ENCODE measurements at places on chromosomes 12 and 14. TPM values are rescaled to one million over a fixed set of nuclear protein-coding genes. Genes with fewer than 3 reads are reported as not detected.

AQP2 gene
- total RNA-seq = not detected

TEX22 gene
- 0.94 TPM for total RNA-seq

PCK2 gene
- 570 TPM for total RNA-seq

OTUB2 gene
- 4.9 TPM for total RNA-seq

RNU7-1 gene
- total RNA-seq = not detected

- DNase-seq = no peak
Observed at GRCh38 chr12:95114766-95115405, 41.5 kb upstream of the NR2C1 start.

- DNase-seq = no peak
Observed at GRCh38 chr12:89544022-89544421, 18.2 kb upstream of the POC1B start.

DNA sequence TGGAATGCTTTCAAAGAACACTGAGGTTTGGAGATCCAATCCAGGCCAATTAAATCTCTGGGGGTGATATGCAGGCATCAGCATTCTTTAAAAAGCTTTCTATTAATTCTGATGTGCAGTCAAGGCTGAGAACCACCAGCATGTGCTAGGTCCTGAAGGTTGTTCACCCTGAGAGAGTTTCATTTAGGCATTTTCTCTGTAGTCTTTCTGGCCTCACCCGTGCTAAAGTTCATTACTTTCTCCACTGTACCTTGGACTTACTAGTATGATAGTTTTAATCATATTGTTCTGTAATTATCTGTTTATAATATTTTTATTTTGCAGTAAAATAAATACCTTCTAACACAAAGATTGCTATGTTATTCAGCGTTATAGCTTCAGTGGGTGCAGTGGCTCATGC, 32.9 kb downstream of the SOS2 start:
- no peak for DNase-seq

- no peak for DNase-seq
Observed at GRCh38 chr14:60095781-60096450, 4.2 kb downstream of the PCNX4 start.

DNA sequence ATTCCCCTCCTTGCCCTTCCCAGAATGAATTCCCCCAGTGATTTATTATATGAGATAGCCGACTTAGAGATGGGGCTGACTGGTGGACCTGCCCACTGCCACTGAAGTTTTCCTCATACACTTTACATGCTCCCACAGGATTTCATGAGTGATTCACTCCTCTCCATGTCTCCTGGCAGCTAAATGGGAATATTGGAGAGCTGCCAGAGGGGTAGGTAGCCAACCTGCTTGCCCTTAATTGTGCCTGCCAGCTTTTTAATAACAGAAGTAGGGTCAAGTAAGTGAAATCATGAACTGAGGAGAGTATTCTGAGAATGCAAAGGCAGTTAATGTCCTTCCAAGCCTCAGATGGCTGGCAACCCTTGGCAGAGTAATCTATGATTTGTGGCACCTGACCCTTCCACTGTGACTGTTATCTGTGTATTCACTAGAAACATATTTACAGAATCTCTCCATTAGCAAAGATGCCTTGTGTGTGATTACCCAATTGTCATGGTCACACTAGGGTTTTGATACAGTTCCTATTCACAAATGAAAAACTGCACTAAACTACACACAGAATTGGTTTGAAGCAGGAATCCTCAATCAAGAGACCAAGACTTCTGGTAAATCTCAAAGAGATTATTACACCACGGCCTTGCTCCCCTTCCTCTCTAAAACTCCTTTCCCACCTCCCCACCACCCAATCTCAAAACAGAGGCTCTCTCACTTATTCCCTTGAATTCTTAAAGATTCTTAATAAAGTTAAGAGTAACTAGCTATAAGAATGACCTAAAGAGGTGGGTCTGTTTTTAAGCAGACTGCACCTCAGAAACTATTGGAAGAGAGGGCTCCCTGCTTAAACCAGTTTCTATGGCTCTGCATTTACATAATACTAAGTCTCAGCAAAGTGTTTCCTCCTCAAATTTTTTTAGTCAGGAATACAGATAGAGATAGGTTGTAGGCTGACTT, 17.2 kb downstream of the NKX2-1 start:
- no peak for DNase-seq

DNA sequence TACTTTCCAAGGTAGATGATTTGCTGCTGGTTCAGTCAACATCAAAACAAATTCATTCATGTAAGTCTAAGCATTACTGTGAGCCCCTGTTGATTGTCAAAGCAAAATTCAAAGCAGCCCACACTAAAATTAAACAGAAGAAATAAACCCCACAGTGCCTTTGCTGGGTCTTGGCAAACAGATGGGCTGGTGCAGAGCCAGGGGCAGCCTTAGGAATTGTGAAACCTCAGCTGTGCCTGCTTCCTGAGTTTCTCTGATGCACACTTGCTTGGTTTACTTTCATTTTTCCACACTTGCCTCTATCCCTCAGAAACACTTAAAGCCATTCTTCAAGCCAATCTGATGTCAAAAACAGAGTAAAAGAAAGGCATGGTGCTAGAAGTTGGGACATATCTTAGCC, 6.6 kb upstream of the PLEKHG7 start:
- no peak for DNase-seq

DNA sequence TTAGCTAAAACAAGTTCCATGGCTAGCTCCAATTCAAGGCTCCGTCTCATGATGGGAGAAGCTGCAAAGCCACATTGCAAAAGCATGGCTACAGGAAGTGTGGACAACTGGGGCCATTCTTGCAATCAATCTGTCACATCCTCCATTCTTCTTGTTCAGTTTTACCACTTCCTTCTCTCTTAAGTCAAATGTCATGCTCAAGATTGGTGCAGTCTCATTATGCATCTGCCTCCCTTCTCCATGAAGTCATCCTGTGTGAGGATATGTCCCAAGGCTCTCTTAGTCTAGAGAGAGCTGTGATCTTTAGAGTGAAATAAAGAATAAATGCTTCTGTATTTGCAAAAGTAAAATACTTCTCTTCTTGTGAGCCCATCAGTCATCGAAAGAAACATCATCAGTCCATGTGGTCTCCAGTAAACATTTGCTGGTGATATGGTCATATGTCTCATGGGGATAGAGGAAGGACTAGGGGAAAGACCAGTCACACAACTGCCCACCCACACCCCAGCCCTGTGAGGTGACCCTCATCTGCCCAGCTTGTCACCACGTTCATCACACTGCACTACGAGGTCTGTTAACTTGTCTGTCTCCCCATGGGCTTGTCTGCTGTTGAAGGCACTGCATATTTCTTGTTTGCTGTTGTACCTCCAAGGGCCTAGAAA, 303.0 kb downstream of the NUAK1 start:
- no peak for DNase-seq

- DNase-seq = no peak
Observed at GRCh38 chr14:43042408-43042807, 1435.7 kb downstream of the LRFN5 start.

GRCh38 chr14:105155071-105155651, 13.4 kb downstream of the JAG2 start:
- DNase-seq = no peak
